ENCODE measurements at places on chromosomes 2 and 18. TPM values are rescaled to one million over a fixed set of nuclear protein-coding genes. Genes with fewer than 3 reads are reported as not detected.

- peak; percentile 93 for DNase-seq
Measured at GRCh38 chr2:215435870-215436704, at the start of gene FN1. TSS of gene FN1 (minus strand) at chr2:215436068. CDS start at chr2:215435802, 266 bp downstream.

DNA sequence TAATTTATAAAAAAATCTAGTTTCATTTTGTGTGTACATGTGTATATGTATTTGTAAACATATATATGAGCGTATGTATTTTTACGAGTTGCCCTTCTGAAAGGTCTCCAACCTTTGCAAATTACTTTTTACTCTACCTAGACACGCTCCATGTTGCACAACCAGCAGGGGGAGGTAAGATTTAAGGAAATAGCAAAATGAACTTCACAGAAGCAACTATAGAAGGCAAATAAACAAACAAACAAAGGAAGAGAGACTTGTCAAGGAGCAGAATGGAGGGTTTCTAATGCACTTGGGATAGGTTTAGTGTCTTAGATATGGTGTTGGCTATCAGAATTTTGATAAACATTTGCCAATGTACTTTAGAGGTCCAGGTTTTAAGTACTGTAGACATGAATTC lies 820.5 kb upstream of the POU3F3 start:
- DNase-seq, result no peak

BMP10 gene
- 0.17 TPM for total RNA-seq

ADAM17 gene
- 12.9 TPM for total RNA-seq

C2orf74 gene
- 16.6 TPM for total RNA-seq

CNGA3 gene
- total RNA-seq, result not detected

TTN gene
- total RNA-seq, result 4,462 TPM

- DNase-seq, result no peak
Measured at GRCh38 chr2:105609746-105610402, 134.8 kb upstream of the NCK2 start.

HOXD13 gene
- total RNA-seq, result not detected

- no peak for DNase-seq
Measured at GRCh38 chr2:52145005-52145404, 1113.1 kb upstream of the NRXN1 start.
